ENCODE measurements at places on chromosomes 12 and 14.

GRCh38 chr14:103728721-103729120 is 13.1 kb downstream of the ZFYVE21 start:
- peak; percentile 95 for DNase-seq

- DNase-seq = no peak
These were observed 6.2 kb upstream of the VDR start for GRCh38 chr12:47910981-47911380.

- no peak for DNase-seq
These were observed 207.0 kb upstream of the GARIN2 start for GRCh38 chr14:66982247-66982646.

DNA sequence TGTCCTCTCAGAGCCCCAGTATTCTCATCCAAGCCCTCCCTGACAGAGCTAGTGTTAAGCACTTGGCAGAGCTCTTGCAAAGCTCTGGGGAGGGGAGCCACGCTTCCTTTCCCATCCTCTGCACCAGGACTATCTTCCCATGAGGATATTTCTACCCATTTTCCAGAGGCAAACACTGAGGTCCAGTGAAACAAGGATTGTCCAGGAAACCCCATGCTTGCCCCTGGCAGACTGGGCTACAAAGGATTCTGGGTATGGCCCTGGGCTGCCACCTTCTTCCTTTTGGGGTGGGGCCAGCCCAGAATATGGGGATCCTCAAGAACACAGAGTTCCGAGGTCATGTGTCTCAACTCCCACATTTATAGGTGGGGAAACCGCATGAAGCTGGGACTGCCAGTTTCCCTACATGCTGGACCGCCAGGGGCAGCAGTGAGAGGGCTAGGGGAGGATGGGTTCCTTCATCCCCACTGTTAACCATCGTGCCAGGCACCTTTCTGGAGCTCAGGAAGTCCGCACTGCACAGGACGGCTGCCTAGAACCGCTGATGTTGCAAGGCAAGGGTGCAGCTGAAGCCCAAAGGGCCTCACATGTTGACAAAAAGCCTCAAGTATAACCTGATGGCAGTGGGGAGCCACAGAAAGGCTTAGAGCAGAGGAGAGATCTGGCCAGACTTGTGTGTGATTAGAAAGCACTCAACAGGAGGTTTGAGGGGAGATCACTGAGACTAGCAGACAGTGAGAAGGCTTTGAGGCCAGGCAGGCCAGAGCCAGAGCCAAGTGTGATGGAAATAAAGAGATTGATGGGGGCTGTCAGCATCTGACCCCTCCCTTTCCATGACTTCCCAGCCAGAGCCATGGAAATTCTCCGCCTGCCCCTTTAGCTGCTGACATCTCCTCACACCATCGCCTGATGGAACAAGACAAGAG is 5.5 kb upstream of the CCDC85C start:
- peak; percentile 66 for DNase-seq

GRCh38 chr12:65822732-65823512 is 1.4 kb upstream of the HMGA2 start:
- no peak for DNase-seq

- DNase-seq = no peak
These were observed 36.0 kb downstream of the SPTLC2 start for GRCh38 chr14:77580477-77580876.

GRCh38 chr12:76310110-76310509 is 38.1 kb downstream of the BBS10 start:
- no peak for DNase-seq

GRCh38 chr14:101037021-101037817 is 133.7 kb upstream of the RTL1 start:
- DNase-seq = no peak

DNA sequence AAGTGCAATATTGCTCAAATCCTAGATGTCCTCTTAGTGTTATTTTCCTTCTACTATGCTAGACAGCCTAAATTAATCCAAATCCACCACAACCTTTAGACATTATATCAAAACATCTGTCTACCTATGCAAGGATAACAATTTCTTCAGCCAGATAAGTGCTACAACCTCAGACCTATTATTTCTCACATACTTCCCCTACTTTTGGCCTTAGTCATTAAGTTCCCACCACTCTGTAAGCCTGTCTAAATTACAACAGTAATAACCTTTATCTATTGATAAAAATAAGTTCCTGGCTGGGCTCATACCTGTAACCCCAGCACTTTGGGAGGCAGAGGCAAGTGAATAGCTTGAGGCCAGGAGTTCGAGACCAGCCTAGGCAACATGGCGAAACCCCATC is 74.0 kb downstream of the KIF21A start:
- no peak for DNase-seq

- DNase-seq = no peak
These were observed 14.1 kb downstream of the GPX2 start for GRCh38 chr14:64928239-64929013.

GRCh38 chr14:103492156-103492925 is 30.3 kb downstream of the CKB start:
- no peak for DNase-seq

DNA sequence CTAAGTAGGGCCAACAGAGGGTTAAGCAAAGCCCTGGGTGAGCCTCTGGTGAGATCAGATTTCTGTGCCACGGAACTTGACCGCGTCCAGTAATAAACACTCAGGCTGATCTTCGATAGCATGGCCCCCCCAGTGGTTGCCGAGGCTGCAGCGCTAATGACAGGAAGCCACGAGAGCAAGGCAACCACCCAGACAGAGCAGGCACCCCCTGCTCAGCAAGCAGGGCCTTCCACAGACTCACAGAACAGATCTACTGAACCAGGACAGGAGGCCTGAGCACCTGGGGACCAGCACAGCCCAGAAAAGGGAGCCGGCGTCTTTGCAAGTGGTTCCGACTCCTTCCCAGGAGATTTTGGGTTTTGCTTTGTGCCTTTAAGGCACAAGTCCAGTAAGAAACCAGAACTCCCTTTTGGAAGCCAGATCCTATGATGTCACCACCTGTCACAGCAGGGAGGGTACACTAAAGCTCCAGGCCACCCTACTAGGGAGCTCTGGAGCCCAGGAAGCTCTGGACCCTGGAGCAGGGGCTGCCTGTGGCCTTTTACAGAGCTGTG is 42.3 kb downstream of the BCL11B start:
- DNase-seq = no peak

- no peak for DNase-seq
These were observed 466.5 kb downstream of the TMTC2 start for GRCh38 chr12:83153177-83153576.

DNA sequence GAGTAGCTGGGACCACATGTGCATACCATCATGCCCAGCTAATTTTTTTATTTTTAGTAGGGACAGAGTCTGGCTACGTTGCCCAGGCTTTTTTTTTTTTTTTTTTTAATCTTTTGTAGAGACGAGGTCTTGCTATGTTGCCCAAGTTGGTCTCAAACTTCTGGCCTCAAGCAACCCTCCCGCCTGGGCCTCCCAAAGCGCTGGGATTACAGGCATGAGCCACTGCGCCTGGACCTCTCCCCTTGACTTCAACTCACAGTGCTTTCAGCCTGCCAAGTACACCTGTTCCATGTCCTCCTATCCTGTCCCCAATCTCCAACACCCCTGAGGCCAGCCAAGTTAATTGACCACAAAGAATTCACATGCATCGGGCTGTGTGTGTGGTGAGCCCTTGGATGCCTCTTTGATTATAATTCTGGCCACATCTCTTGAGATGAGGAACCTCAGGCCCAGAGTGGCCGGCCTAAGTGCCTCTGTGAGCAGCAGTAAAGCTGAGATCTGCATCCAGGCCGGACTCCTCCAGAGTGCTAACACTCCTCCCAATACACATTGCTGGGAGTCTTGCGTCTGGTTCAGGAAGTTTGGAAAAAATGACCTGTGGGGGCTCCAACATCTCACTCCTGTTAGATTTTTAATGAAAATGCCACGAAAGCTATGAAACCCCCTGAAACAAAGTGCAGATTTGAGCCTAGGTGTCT is 6.8 kb downstream of the RAB35 start:
- DNase-seq = no peak

DNA sequence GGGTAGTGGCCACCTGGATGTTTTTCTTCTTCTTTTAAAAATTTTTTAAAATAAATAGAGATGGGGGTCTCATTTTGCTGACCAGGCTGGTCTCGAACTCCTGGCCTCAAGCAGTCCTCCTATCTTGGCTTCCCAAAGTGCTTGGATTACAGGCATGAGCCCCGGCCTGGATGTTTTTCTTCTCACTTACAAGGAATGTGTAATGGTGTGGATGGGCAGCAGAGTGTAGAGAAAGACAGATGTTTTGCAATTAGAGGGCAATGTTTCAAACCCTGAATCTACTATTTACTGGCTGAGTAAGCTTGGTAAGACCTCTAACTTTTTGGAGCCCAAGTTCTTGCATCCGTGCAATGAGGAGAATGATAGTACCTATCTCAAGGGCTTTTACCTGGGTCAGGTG is 48.1 kb downstream of the ADCK1 start:
- no peak for DNase-seq

DNA sequence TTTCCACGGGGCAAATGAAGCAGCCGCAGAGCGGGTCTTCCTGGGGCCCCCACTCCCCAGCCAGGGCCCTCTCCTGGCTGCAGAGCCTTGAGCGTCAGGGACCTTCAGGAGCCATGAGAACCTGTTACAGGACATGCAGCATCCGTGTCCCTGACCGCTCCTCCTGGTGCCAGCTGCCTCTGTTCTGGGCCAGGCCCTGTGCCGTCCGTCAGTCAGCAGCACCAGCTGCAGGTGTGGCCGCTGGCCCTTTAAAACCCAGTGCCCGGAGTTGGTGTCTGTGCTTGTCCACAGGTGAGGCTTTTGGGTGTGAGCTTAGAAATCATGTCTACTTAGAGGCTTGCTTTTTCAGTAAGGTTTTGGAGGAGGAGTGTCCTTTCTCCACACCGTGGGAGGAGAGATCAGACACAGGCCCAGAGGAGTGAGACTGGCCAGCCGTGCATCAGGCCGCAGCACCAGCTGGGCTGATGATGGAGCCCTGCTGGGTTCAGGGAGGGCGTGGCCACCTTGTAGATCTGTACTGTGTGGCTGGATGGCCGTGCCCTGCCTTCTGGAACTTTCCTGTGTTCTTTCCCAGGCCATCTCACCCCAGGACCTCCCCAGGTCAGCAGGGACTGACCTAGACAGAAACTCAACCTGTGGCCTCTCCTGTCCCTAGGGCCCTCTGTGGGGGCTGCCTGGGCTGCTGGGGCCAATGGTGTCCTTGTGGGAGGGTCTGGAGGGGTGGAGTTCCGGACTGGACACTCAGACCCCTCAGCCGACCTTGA is 27.1 kb downstream of the AACS start:
- DNase-seq = no peak

GRCh38 chr12:42086031-42086430 is 58.6 kb downstream of the GXYLT1 start:
- DNase-seq = no peak

GRCh38 chr14:68775614-68776126 is 17.2 kb downstream of the ZFP36L1 start:
- DNase-seq = peak; percentile 64

GRCh38 chr12:63822352-63822751 is 22.1 kb upstream of the SRGAP1 start:
- DNase-seq = no peak

- peak; percentile 89 for DNase-seq
These were observed 2.0 kb upstream of the AP1G2 start for GRCh38 chr14:23569443-23570151.

- peak; percentile 90 for DNase-seq
These were observed 11.8 kb downstream of the SLC6A12 start for GRCh38 chr12:202081-202731.

GRCh38 chr14:92353447-92353846 is 30.5 kb downstream of the SLC24A4 start:
- no peak for DNase-seq

DNA sequence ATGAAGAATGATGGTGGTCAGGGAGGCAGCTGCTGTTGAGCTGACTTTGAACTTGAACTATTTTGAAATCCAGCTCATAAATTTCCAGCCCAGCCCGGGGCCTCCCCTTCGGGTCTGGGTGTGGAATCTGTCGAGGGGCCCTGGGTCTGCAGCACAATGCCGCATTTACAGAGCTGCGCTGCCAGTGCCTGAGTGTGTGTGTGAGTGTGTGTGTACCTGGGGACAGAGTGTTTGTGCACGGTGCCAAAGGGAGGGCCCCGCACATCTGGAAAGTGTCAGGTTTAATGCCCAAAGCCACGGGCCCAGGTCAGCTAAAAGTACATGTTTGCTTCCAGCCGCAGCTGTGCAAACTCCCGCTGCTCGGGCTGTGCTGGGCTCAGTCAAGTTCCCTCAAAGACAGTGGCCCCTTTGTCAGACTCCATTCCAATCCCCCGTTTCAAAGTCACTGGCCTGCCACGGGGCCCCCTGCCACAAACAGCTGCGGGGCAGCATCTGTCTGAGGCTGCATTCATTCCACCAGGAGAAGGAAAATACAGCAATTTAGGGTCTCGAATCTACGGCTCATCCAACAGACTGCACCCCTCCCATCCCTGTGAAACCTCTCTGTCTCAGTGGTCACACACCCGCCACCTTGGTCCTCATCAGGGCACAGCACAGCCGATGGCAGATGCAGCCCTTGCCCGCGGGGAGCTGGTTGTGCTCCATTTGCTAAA is 16.3 kb upstream of the RFLNA start:
- no peak for DNase-seq

DNA sequence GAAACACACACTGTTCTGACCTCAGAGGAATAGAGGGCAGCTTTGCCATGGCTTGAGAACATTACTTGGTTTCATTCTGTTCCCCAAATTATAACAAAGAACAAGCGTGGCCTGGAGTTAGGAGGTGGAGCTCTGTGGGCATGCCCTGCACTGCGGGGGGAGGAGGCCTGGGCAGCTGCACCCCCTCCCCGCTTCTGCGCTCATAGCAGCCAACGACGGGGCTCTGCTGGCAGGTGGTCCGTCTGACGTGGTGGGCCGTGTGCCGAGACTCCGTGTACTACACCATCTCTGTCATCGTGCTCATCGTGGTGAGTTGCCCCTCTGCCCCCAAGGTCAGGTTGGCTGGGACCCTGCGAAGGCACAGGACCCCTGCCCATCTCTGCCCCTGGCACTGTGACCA is 70.4 kb upstream of the RIN3 start:
- no peak for DNase-seq

GRCh38 chr12:113779774-113780173 is 186.4 kb downstream of the RBM19 start:
- no peak for DNase-seq

- no peak for DNase-seq
These were observed 18.0 kb upstream of the SMUG1 start for GRCh38 chr12:54206791-54207190.
